HS-5 (cell line): ENCODE measurements at places on chromosomes 11 and 22.
A peak's percentile ranks its signal among the peaks of the same experiment; 100 is the strongest.

DNA sequence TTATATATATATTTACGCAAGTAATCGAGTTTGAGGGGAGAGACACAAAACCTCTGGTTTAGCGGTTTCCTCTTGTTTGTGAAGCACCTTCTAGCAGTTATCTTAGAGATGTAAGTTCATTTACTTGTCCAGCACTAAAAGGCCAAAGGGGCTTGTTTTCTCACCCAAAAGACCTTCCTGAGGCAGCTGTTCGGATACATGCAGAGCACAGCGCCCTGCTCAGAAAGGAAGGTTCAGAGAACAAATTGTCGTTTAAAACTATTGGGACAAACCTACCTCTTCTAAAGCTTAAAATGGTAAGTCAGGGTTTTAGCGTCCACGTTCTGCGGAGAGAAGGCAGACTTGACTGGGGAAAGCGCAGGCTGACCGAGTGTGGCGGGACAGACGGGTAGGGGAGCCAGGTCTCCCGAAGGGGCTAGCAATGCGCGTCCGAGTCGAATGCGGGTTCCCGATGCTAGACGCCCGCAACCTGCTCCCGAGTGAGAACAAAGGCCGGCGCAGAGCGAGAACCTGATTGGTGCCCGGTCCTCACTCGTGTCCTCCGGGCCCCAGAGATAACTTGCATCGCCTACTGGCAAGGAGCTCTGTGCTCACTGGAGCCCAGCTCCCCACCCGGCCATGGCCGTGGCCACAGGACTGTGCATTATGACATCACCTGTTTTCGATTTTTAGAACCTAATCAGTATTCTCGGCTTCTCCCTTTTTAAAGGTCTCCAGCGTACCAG is 1.0 kb upstream of the SESN3 start:
- no peak for DNase-seq

DNA sequence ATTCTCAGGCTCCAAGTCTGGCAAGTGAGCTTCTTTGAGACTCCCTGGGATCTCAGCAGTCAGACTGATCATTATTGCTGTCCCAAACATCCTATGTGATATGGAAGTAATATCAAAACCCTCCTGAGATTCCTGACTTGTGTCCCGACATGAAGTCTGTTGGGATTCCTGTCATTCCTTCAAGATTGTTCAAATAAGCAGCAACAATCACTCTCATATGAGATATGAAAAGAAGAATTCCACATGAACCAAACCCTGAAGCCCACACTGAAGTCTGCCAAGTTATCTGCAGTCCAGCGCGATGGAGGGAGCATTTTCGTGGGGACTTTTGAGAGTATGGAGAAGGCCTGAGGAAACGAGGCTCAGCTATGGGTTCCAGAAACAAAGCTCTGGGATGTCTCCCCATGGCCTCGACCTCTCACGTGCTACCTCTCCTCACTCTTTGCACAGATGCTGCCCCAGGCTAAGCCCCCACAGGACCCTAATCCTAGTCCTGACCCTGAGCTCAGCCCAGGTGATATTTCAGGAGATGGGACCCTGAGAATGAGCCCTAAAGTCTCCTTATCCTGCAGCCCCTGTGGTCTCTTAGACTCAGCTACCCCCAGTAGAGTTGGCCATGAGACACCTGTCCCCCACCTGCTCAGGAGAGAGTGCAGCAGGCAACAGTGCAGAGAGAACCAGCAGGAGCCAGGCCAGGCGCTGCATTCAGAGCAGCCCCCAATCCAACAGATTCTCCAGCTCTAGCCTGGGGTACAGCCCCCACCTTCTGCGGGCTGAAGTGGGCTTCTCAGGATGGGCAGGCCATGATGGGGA is 100.2 kb downstream of the GGTLC2 start:
- no peak for DNase-seq

DNA sequence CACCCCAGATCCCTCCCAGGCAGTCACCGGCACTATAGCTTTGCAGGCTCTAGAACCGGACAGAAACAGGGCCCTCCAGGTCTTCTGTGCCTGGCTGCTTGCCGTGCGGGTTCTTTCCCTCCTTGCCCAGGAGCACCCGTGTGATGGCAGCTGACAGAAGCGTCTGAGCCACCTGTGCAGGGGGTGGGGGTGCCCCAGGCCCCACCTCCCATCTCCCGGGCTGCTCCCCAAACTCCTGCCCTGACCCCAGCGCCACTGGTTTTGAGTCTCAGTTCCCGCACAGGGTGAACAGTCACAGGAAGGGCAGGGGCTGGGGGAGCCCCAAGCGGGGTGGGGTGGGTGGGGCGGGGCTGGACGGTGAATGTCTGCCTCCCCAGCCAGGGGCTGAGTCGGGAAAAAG is 13.2 kb upstream of the PHLDA2 start:
- no peak for DNase-seq

GRCh38 chr22:38873469-38874411 is 1.7 kb upstream of the CBX6 start:
- DNase-seq: no peak

DNA sequence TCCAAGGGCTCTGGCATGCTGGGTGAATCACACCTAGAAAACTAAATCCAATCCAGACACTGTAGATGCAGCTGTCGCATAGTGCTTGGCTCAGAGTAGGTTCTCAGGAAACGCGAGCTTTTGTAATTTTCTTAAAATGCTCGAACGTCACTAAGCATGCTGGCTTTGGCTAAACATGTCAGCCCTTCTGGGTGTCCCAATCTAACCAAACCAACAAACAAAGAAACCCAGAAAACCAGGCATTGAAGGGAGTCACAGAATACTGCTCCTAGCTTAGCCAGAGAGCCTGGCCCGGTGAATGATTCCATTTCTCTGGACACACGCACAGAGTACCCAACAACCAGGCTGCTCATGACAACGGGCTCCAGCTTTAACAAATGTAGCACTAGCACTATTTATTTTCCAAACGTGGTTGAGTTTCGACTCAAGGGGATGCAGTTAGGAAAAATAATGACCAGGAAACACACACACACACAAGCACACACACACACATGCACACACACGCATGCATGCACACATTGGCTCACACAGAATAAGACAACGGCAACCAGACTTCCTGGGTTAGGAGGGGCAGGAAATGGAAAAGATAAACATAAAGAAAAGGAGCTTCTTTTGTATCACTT is 492.6 kb downstream of the MIAT start:
- DNase-seq: no peak

GRCh38 chr11:121309688-121310087 is 17.1 kb downstream of the SC5D start:
- DNase-seq: no peak

DNA sequence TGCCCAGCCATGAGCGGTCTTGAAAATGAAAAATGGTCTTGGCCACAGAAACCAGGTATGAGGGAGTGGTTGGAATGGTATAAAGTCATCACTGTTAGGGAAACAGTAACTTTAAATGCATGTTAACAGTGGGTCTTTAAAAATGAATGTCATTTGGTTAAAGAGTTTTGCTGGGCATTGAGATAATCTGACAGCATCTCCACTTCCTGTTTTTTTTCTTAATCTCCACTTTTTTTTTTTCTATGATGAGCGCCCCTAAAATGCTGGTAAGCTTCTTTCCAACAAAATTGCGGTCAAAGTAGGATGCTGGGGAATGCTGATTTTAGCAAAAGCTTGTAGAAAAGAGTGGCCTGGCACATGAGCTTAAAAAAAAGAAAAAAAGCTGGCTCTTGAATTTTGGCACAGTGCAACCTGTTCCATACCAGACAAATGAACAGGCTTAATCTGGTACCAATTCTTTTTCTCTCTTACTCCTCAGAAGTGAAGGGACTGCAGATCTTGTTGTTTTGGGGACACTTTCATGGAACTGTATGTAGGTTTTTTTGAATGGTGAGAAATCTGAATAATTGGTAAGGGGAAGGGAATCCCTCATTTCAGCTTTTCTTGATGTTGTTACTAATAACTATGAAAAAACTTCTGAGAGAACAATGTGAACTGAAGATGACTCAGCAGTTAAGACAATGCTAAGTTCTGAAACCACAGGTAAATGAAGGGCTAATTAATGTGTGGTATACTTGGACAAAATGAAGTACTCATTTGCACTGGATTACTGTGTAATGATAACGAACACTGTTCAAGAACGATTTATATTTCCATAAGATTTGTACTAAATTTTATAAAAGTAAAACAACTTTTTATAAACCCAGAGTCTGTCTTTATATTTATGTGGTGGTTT is 3.1 kb upstream of the ARHGEF12 start:
- DNase-seq: no peak

- no peak for DNase-seq
Measured at GRCh38 chr22:45970705-45971407, 6.1 kb downstream of the WNT7B start.

GRCh38 chr11:11641581-11641980 is 19.8 kb upstream of the GALNT18 start:
- DNase-seq: no peak

GRCh38 chr11:93614173-93614722 is 47.2 kb upstream of the CEP295 start:
- DNase-seq: no peak

GRCh38 chr22:47569389-47570299 is 807.2 kb downstream of the TBC1D22A start:
- DNase-seq: no peak

GRCh38 chr11:134714021-134714656 is 302.1 kb upstream of the B3GAT1 start:
- DNase-seq: no peak

- DNase-seq: no peak
Measured at GRCh38 chr11:119666061-119666460, 62.9 kb downstream of the NECTIN1 start.

GRCh38 chr11:112004389-112004788 is 20.8 kb upstream of the DLAT start:
- no peak for DNase-seq

DNA sequence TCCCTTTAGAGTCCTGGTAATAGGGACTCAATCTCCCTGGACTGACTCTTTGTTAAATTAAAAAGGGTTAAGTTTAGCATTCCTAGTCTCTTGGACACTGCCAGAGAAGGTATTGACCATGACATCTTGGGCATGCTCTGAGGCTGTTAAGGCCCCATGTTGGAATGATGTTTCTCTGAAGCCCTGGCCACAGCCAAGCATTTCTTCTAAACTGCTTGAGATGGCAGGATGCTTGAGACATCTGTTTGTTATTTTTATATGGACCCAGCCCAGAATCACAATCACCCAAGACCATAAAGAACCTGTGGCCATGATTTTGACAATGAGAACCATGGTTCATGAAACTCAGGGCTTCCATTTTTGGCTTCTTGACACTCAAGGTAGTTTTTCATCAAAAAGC is 5.5 kb upstream of the ANKK1 start:
- DNase-seq: no peak

- DNase-seq: no peak
Measured at GRCh38 chr22:31284281-31285155, 7.8 kb downstream of the PIK3IP1 start.

- no peak for DNase-seq
Measured at GRCh38 chr22:23263651-23264555, 83.6 kb downstream of the BCR start.

DNA sequence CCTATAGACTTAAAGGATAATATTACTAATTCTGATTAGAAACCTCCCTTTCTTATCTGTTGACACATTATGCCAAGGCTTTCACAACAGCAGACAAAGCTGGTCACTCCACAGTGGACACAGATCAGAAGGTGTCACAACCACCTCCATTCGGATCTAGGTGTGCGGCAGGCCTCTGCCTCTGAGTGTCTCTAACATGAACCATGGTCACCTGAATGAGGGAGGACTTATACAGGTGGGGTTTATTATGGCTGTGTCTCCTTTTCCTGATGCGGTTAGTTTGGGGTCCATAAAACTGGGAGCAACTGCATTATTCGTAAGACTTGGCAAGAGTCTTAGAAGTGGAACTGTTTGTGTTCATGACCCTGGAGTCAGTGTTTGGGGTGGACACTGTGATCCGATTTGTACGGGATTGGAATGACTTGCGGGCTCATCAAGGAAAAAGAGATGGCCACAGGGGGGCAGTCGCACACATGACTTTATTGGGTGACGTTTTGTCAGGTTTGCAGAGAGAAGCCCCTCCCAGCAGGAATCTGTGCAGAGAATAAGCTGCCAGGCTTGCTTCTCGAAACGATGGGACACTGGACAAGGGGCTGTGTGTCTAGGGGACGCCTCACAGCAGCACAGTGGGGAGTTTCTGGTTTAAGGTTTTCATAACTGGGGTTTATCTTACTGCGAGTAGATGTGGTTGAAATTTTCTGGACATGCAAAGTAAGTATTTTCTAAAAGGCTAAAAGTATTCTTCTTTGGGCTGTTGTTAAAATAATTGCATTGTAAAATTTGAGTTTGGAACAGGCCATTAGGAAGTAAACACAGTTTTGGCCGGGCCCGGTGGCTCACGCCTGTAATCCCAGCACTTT is 90.6 kb downstream of the GAB4 start:
- DNase-seq: peak; percentile 2

- DNase-seq: no peak
Measured at GRCh38 chr22:48429446-48430020, 1398.1 kb downstream of the BRD1 start.

DNA sequence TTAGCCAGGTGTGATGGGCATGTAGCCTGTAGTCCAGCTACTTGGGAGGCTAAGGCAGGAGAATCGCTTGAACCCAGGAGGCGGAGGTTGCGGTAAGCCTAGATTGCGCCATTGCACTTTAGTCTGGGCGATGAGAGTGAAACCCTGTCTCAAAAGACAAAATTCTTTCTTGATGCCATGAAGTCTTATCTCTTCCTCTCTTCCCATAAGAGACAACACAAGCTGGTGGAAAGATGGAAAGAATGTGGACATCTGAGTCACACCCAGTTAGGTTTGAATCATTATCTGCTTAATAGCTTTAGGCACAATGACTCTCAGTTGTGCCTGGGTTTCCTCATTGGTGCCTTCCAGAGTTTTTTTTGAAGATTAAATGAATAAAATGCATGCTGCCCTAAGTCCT is 35.3 kb downstream of the KREMEN1 start:
- no peak for DNase-seq

GRCh38 chr11:95727620-95728019 is 62.0 kb downstream of the FAM76B start:
- no peak for DNase-seq

GRCh38 chr11:58926251-58926650 is 13.0 kb upstream of the GLYATL1 start:
- no peak for DNase-seq

DNA sequence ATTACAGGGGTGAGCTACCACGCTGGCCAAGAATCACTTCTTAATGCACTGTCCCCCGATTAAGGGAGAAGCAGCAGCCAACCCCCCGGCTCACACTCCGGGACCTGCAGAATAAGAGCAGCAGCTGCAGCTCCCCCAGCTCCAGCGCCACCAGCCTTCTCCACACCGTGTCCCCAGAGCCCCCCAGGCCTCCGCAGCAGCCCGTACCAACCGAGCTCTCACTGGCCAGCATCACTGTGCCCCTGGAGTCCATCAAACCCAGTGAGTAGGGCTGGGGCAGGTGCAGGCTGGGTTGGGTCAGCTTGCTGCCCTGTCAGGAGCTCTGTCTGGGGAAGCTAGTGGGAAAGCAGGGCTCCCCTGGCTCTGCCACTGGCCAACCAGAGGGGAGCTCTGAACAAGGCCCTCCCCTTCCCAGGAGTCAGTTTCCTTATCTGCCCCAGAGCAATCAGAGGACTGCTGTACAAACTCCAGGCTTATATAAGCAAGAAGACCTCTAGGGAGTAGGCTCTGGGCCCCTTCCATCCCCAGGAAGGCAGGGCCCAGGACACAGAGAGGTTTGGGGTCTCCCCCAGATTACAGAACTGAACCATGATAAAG is 8.5 kb upstream of the SH3BP1 start:
- no peak for DNase-seq

- DNase-seq: no peak
Measured at GRCh38 chr22:47247579-47248240, 485.3 kb downstream of the TBC1D22A start.
